Stimulated activated CD8-positive, alpha-beta memory T cell treated with anti-CD3 and anti-CD28 coated beads, Interleukin-12 subunit alpha, Interleukin-12 subunit beta, amount 100 ng/mL, for 1 hour (primary cell): ENCODE measurements at places on chromosomes 11 and 22.

DNA sequence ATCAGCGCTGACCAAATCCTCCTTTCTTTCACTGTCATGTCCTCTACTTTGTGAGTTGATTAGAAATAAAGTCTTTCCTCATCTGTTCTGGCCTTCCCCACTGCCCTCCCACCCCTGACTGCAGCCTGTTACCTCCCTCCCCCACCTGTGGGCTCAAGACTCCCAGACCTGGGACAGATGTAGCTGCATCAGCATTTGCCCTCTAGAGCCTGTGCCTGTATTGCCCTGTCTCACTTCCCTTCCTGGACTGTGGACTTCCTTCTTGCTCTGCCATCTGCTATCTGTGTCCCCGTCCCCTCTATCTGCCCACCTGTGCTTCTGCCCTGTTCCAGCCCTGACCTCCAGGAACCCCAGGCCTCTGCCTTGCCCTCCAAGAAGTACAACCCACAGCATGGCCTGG is 122.5 kb downstream of the GALNT18 start:
- no peak for DNase-seq

DNA sequence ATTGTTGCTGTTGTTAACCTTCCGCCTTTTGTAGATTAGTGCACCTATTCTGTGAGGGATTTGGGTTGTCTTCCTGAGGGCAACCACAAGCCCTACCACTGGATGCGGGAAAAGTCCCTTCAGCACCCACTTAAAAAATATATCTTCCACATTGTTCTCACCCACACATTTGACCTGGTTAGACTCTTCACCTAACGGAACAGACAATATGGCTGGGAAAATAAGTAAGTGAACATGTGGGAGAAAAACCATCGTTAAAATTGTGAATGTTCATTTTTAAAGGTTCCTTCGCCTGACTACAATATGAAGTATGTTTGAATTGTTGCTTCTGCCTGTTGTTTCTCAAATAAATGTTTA is 72.0 kb upstream of the MPEG1 start:
- DNase-seq, result no peak

- DNase-seq, result no peak
Measured at GRCh38 chr22:48982321-48982905, 845.3 kb downstream of the BRD1 start.

DNA sequence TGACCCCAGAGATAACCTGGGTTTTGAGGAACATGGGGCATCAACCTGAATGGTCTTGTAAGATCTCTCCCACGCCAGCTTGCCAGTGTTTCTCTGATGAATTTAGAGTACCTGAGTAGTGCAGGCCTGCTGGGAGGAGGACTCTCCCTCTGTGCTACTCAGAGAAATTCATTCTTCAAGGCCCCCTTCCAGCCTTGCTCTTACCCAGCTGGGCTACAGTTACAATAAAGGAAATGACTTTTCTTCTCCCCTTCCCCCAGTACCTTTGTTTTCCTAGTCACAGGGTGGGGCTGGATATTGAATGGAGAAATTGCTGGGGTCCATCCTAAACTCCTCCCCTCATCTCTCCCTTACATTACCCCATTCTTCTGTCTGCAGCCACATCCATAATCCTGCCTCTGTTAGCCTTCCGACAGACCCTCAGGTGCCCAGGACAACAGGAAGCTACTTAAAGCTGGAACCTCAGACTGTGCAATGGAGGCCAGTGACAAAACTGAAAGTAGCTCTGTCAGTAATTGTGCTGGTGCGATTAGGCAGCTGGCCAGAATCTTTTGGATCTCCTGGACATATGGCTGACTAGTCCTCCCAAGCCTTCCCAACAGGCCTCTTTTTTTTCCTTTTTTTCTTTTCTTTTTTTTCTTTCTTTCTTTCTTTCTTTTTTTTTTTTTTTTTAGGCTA is 17.4 kb downstream of the LIMK2 start:
- no peak for DNase-seq

DNA sequence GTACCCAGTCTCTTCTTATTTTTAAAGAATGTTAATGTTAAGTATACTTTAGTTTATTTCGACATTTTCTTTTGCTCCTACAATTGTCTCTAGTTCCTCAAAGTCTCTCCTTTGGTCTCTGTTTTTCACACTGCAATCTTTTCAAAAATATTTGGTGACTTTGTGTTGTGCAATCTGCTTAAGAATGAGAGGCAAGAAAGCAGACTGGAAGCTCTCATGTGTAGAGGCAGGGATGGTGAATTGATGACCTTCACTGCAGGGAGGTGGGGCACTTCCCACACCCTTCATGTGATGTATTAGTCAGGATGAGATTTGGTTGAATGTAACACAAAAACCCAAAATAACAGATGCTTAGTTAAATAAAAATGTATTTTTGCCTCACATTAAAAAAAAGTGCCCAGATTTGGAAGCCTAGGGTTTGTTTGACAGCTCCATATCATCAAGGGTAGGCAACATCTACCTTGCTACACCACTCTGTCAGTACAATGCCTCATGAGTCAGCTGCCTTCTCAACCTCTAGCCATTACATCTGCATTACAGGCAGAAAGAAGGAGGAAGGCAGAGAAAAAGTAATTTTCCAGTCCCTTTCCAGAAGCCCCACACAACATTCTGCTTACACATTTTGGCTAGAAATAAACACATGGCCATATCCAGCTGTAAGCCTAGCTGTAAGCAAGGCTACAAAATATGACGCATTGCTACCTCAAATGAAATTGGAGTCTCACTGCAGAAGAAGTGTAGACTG is 3.8 kb upstream of the MMP27 start:
- no peak for DNase-seq

GRCh38 chr22:30483169-30483568 is 11.4 kb upstream of the SEC14L3 start:
- DNase-seq, result no peak

DNA sequence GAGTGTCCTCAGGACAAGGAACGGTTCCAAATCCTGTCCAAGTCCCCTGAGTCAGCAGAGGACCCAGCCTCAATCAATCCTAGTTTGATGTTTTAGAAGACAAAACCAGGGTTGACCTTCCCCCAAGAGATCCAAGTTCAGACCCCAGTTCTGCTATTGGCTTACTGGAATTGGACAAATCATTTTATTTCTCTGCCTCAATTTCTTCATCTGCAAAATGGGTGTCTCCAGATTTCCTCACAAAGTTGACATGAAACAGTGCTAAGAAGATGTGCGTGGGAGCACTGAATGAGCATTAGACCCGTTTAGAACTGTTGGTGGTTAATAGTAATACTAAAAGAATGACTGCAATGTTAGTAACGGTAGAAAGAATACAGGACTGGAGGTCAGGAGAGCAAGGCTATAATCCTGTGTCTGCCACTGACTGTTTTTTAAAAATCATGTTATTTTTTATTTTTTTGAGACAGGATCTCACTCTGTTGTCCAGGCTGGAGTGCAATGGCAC is 32.8 kb upstream of the SCUBE1 start:
- no peak for DNase-seq
